ENCODE measurements at places on chromosomes 3 and 15.

GRCh38 chr3:150830094-150830681 is 67.2 kb upstream of the SIAH2 start:
- DNase-seq: no peak

GRCh38 chr3:177647876-177648275 is 450.6 kb upstream of the TBL1XR1 start:
- no peak for DNase-seq

- no peak for DNase-seq
Measured at GRCh38 chr3:194517333-194517732, 30.5 kb upstream of the ATP13A3 start.

DNA sequence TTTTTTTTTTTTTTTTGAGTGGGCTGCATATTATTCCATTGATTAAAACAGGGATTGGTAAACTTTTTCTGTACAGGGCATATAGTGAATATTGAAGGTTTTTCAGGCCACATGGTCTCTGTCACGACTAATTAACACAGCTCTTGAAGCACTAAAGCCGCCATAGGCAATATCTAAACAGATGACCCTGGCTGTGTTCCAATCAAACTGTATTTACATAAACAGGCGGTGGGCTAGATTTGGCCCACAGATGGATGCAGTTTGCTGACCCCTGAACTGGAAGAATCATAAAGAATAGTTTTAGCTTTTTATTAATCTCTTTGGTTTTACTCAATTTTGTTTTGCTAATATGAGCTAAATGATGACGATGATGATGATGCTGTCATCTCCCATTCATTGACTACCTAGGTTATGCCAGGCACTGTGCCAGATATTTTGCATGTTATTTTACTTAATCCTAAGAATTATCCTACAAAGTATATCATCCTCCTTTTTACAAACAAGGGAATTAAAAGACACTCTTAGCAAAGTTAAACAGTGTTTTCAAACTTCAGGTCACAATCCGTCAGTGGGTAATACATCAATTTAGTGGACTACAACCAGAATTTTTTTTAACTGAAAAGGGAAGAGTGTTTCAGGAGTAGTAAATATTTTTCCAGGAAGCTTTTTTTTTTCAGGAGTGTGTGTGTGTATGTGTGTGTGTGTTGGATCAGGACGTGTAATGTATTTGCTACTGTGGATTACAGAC is 54.3 kb downstream of the LMCD1 start:
- DNase-seq: no peak

GRCh38 chr3:160464971-160465370 is 15.4 kb upstream of the TRIM59 start:
- no peak for DNase-seq

DNA sequence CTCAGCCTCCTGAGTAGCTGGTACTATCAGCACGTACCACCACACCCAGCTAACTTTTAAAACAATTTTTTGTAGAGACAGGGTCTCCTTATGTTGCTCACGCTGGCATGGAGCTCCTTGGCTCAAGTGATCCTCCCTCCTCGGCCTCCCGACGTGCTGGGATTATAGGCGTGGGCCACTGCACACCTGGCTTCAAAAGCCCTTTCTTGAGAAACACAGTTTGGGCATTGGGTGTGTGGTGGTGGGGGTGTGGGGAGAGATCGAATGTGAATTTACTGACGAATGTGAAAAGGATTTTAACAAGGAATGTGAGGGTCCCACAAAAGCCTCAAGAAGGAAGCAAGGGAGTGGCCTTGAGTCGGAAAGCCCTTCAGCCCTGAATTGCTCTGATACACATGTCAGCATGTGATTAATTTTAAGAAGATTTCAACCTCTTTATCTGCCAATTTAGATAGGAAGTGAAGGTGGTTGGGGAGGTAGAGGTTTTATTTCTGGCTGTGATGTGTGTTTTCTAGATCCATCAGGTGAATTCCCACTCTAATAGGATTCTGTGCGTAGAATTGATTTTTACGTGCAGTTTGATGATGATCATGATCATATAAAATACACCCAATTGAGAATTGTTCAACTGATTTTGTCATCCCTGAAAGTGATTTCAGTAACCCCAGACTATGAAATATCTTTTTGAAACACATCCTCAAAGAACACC is 1.1 kb downstream of the CCR4 start:
- no peak for DNase-seq
